Kidney (tissue), 22 donors: ENCODE measurements at places on chromosomes 5 and 9.
A peak's percentile ranks its signal among the peaks of the same experiment; 100 is the strongest.

DNA sequence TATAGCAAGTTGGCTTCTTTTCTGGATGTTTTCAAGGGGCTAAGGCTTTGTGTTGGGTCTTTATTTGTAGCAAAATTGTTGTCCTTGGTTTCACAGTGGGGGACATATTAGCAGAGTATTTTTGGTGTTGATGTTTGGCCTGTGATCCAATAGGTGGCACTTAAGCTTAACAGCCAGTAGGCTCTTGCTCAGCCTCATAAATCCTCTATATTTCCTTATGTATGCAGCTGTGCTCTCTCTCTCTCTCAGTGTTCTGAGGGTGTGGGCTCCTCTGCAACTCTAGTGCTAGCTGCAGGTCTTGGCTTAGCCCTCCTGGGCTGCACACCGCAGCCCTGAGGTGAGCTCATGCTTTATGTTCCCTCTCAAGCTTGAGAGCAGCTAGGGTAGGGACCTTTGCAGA, 195.0 kb upstream of the GHR start:
- no peaks in the 10 kb centered on the region for H3K27me3 ChIP-seq
- H3K36me3 ChIP-seq, result no peaks in the 10 kb centered on the region
- DNase-seq, result no peak
- H3K4me1 ChIP-seq, result no peaks in the 10 kb centered on the region
- no peak overlapping the region for H3K4me3 ChIP-seq

GRCh38 chr9:85117831-85118230, 448.3 kb downstream of the NTRK2 start:
- peak; percentile 14 for DNase-seq
- no peaks in the 10 kb centered on the region for H3K27me3 ChIP-seq
- H3K4me1 ChIP-seq, result no peaks in the 10 kb centered on the region
- H3K36me3 ChIP-seq, result no peaks in the 10 kb centered on the region

DNA sequence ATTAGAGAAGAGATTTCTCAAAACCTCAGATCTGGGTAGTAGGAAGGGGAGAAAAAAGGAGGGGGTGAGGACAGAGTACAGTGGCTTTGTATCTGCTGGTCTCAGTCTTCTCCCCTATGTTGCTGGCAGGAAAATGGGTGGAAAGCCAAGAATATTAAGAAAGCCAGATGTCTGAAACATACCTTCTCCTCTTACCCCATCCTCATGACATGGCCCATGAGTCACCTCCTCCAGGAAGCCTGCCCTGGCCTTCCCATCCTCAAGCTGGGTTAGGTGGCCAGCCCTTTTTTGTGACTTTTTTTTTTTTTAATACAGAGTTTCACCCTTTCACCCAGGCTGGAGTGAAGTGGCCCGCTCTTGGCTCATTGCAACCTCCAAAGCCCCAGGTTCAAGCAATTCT, 61.8 kb downstream of the ABCA1 start:
- DNase-seq, result no peak
- no peaks in the 10 kb centered on the region for H3K36me3 ChIP-seq
- H3K4me1 ChIP-seq, result peaks cover 8% of the 10 kb centered on the region
- no peak overlapping the region for H3K27ac ChIP-seq
- no peaks in the 10 kb centered on the region for H3K27me3 ChIP-seq

GRCh38 chr5:141369994-141370848, at the start of gene PCDHGB3:
PCDHGB3 (plus strand) TSS chr5:141370242; CDS start chr5:141370395, 153 bp downstream.
- no peak for DNase-seq
- H3K36me3 ChIP-seq, result no peaks in the 10 kb centered on the region
- H3K27me3 ChIP-seq, result no peaks in the 10 kb centered on the region
- H3K27ac ChIP-seq, result no peak within 1 kb of the TSS

DNA sequence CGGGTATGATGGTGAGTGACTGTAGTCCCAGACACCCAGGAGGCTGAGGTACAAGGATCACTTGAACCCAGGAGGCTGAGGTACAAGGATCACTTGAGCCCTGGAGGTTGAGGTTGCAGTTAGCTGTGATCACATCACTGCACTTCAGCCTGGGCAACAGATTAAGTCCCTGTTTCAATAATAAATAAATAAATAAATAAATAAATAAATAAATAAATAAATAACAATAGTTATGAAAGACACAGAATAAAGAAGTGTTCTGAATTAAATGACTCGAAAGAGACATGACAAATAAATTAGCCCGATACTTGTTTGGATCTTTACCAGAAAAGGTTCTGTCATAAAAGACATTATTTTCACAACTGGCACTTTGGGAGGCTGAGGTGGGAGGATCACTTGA, 72.0 kb upstream of the SUSD1 start:
- DNase-seq, result no peak
- no peaks in the 10 kb centered on the region for H3K4me1 ChIP-seq
- H3K4me3 ChIP-seq, result no peak overlapping the region
- H3K27me3 ChIP-seq, result no peaks in the 10 kb centered on the region
